ENCODE measurements at places on chromosomes 11 and 22.

DNA sequence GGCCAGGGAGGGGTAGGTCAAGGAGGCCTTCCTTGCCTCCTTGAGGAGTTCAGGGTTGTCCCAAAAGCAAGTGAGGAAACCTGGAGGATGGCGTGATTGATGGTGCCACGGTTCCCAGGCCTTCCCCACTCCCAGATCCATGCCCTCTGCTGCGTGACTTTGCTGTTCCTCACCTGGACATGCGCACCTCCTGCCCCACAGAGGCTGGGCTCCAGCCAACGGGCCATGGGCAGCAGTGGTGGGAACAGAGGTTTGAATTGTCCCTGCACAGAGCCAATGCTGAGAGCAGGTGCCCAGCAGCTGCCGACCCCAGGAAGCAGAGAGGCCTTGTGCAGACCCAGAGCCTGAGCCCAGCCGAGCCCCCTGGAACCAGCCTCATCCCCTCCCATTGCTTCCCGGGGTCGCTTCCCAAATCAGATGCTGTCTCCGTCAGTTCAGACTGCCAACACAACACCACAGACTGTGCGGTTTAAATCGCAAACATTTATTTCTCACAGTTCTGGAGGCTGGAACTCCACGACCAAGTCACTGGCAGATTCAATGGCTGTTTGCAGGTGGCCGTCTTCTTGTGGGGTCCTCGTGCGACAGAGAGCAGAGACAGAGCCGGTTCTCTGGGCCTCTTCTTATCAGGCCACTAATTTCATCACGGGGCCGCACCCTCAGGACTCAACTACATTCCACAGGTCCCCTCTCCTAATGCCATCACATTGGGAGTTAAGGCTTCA lies 6.2 kb upstream of the LINC01488 start:
- DNase-seq, result no peak

- no peak for DNase-seq
These were observed 20.9 kb downstream of the ATXN10 start for GRCh38 chr22:45692549-45692948.

- DNase-seq, result no peak
These were observed 1.0 kb downstream of the PRSS23 start for GRCh38 chr11:86801364-86801763.

DNA sequence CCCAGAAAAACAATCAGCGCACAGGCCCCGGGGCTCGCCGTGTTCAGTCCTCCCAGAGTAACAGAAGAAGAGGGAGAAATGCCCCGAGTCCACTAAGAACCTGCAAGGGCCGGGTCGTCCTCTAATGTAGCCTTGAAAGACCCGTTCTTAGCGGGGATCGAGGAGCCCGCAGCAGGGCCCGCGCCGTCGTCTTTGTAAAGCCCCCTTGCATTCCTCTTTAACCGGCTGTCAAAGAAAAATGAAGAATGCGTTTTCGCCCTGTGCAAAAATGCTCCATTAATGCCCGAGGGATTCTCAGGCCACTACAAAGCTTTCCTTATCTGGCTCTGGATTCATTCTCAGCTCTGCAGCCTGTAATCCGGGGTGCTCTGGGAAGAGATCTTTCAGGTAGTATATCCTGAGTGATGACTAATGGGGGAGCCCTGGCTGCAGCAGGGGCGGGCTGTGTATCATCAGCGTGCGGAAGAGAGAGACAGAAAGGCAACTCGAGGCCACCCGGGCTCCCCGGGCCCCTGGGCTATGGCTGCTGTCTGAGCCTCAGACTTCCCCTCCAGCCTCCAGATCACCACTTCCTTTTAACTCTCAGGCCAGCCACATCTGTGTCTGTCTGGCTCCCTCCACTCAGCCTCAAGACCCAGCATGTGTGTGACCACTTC lies 78.2 kb downstream of the FBLN1 start:
- peak; percentile 6 for DNase-seq

- DNase-seq, result no peak
These were observed 163.1 kb upstream of the MPPED2 start for GRCh38 chr11:30749268-30749667.

GRCh38 chr11:95916049-95916448 lies 7.9 kb downstream of the MTMR2 start:
- no peak for DNase-seq

DNA sequence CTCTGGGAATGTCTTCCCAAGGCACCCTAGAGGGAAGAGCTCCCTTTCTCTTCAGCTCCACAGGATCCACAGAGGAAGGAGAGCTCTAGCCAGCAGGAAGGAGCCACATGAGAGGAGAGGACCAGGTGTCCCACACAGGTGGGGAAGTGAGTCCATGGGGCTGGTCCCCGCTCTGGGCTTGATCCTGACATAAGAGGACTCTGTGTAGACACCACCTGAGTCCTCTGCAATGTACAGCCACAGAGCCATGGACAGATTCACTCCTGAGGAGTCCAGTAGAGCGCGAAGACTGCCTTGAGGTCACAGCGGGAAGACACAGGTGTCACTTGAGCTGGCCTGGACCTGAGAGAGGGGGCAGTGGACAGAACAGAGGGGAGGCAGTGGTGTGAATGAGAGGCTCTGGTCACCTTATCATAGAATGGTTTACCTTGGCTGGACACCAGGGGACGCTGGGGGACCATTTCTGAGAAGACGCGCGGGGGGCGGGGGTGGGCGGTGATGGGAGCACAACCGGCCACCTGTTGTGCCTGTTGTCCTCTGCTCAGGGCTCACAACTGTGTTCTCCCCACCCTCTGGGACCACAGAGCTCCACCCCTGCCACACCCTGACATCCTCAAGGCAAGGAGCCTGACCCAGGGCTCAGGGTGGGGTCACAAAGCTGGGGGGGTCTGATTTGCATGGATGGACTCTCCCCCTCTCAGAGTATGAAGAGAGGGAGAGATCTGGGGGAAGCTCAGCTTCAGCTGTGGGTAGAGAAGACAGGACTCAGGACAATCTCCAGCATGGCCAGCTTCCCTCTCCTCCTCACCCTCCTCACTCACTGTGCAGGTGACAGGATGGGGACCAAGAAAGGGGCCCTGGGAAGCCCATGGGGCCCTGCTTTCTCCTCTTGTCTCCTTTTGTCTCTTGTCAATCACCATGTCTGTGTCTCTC lies 128.2 kb downstream of the ZNF280B start:
- no peak for DNase-seq

- no peak for DNase-seq
These were observed 2.4 kb downstream of the MAPK11 start for GRCh38 chr22:50267591-50268390.

DNA sequence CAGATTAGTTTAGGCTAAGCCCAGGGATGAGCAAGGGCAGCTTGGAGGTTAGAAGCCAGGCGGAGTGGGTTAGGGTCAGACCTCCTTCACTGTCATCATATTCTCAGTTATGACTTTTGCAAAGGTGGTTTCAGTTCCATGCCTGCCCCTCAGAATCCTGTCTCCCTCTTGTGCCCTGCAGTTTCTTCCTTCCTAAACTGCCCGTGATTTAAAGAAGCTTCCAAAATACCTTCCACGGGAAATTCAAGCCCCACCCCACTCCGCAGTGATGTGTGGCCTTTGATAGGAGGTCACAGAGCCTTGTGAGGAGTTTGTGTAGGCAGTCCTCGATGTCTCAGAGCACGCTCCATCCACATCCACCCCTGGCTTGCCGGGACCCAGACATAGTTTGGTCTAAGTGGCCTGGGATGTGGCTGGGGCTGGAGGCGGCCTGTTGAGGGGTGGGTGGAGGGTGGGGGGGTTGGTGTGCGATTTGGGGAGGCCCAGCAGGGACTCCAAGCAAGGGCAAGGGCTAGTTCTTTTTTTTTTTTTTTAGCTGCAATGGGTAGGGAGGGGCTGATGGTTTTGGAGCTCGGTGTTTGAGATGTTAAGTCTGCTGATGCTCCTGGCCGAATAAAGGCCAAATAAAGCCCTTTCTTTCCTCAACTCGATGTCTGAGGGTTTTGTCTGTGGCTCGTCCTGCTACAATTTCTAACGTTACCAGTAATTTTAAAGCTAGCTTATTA lies 1.6 kb upstream of the IFITM1 start:
- DNase-seq, result no peak

DNA sequence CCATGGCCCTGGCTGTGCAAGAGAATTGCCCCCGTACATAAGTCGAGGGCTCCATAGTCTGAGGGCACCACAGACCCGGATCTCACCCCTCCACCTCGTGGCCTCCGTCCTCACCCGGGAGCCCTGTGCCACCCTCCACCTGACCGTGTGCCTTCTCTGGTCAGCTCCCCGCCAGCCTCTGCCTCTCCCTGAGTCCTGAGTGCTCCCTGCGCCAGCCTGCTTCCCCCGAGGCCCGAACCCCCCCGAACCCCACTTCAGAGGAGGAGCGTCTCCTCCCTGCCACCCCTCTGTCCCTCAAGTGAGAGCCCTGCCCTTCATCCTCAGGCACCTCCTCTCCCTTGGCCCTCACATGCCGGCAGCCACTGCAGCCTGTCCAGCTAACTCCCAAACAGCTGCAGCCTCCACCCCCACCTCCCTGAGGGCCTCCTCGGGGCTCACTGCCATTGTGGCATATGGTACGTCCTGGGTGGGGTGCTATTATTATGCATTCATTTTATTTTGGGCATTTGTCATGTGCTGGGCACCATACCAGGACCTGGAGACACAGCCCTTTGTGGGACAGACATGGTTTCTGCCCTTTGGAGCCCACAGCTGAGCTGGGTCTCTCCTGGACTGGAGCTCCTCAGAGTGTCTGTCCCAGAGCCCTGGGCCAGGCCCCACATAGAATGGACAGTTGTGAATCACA lies 67.2 kb downstream of the MYO7A start:
- DNase-seq, result no peak

DNA sequence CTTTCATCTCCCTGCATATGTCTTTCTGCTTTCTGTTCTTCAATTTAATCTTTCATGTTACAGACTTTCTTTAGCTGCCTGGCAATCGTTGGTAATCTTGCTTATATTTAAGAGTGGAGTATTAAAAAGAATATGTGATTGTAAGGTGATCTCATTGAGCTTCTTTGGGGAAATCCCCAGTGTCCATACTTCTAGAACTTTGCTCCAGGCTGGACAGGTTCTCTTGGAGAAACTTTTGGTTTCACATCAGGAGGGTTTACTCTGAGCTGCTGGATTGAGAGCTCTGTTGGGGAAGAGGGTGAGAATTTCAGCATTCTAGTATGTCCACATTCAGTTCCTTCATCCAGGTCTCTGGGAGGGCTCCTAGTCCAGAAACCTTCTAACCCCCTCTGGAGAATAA lies 16.1 kb downstream of the LRRC75B start:
- DNase-seq, result no peak

GRCh38 chr11:65169164-65169641 lies 830 bp upstream of the SPDYC start:
- peak; percentile 71 for DNase-seq

DNA sequence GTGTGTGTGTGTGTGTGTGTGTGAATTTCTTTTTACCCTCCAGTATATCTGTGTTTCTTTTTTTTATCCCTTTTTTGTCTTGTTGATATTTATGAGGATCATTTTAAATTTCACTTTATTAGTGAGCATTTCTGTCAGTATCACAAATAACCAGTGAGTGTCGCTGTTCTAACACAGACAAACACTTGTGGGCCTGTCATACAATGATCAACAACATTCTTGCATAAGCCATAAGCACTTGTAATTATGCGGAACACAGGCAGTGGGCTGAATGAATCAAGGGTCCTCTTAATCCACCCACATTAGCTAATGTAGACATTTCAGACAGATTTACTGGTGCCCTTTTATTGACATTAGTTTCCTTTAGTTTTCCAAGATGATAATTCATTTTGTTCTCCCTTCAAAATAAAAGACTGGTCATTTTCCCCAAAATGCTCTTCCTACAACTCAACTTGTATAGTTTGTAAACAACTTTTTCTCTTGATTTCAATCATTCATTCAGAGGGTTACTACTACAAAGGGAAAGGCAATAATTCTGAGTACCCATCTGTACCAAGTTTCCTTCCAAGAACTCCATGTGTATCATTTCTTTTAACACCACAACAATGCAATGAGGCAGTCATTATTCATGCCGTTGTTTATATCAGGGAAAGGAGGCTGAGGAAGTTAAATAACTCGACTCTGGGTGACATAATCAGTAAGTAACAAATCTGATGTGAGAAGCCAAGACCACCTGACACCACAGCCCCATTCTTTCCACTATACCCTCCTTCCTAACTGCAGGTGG lies 34.5 kb upstream of the ANO3 start:
- peak; percentile 54 for DNase-seq

- DNase-seq, result no peak
These were observed 305.4 kb downstream of the ST3GAL4 start for GRCh38 chr11:126660761-126661425.

- DNase-seq, result no peak
These were observed 89.5 kb downstream of the KCNQ1 start for GRCh38 chr11:2534134-2534956.

GRCh38 chr11:99534812-99535211 lies 514.1 kb downstream of the CNTN5 start:
- DNase-seq, result no peak

DNA sequence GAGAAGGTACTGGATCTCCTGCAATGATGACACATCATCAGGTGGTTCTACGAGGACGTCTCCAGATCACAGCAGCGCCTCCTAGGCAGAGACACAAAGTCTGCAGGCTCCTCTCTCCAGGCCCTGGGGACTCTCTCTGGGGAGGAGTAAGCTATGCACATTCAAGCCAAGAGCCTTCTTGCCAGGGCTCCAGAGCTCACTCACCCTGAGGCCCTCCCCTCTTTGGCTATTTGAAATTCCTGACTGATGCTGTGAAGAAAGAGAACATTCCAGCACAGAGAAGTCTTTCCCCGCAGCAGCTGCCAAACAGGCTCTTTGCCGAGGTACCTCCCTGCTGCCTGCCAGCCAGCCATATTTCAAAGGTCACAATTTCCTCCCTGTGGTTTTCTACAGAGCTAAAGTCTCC lies 204.9 kb downstream of the CSNK2A3 start:
- DNase-seq, result no peak

- no peak for DNase-seq
These were observed 227.6 kb downstream of the MN1 start for GRCh38 chr22:27574002-27574366.

GRCh38 chr11:94224078-94224477 lies 80.3 kb upstream of the IZUMO1R start:
- DNase-seq, result no peak

GRCh38 chr22:46966495-46966845 lies 204.0 kb downstream of the TBC1D22A start:
- DNase-seq, result no peak

DNA sequence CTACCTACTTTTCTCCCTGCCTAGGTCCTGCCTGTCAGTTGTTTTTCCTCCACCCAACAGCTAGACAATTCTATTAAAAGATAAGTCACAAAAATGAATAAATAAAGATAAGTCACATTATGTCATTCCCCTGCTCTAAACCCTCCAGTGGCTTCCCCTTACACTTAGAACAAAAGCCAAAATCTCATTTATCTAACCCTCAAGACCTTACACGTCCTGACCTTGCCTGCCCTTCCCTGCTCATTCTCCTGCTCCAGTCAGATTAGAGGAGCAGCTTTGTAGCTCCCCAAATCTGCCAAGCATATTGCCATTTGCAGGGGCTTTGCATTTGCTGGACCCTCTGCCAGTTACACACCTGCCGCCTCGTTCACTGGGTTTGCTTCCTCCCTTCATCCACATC lies 16.7 kb downstream of the KREMEN1 start:
- no peak for DNase-seq

GRCh38 chr11:69637198-69637940 lies 3.6 kb upstream of the CCND1 start:
- DNase-seq, result no peak

All from AML-193 (cell line).